HCT116 (cell line): ENCODE measurements at places on chromosomes 4 and X.

- DNase-seq: no peak
Observed at GRCh38 chr4:38620065-38620464, 43.9 kb upstream of the KLF3 start.

DNA sequence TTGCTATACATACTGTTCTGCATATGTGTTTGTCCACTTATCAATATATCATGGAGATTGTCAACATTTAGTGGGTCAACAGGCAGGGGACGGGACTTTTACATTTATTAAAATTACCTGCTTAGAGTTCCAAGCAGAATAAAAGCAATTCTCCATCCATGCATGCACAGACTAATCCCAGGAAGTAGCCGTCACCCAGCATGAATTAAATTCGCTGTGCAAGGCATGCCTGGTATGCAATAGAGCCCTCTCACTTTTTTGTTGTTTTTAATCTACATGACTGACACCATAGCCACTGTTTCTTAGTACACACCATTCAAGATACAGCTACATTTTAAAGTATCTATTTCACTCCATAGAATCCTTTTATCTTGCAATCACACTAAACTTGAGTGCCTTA lies 108.9 kb downstream of the USP46 start:
- no peak for DNase-seq

- no peak for DNase-seq
Observed at GRCh38 chr4:142500966-142501365, 345.1 kb downstream of the INPP4B start.

DNA sequence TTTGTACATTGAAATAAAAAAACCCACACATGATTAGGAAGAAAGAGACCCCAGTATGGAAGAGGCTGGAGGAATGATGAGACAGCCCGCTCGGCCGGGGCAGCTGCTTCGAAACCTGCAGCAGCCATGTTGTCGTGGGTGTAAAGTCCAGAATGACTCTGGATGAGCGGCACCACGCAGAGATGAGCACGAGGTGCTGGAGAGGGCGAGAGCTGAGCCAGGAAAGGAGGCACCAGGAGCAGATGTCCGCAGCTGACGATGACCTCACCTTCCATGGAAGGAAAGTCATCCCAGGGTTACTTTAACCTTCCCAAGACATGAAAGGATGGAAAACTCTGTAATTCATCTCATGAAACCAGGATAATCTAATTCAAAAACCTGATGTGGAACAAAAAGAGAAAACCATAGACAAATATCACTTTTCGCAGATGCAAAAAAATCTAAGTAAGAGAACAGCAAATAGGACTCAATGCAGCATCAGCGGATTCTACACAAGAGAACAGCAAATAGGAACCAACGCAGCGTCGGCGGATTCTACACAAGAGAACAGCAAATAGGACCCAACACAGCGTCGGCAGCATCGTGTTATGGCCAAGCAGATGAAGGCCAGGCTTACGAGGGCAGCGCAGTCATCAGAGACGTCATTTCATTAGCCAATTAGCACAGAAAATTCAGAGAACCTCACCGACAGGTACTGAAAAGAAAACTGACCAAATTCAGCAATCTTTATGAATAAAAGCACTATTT lies 25.9 kb upstream of the SPON2 start:
- DNase-seq: no peak

DNA sequence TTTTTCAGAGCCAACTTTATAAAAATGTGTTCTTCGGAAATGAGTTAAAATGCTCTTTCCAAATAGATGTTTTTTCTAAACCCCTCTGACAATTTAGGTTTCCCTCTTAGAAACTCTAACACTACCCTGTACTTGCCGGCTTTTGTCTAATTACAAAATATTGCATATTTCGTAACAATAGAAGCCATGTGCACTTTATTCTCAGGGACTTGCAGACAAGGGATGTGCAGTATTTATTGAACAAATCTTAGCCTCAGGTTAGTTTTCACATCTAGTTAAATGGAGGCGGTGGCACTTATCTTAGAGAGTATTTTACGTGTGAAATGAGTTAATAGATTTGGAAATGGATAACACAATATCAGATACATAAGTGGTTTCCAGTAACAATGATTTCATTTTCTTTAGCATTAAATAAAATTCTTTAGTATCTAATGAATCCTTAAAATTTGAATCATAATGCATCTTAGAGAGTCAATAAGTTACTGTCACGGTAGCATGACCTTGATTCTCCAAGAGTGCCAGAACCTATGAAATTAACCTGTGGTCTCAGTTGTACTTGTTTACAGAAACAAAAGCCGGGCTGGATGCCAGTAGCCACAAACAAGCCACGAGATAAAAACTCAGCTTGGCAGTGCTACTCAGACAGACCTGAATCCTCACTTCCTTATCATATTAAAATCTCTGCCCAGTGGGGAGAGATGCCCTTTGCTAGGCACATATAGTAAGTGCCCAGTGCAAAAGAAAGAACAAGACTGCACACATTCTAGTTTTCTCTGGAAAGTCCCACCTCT lies 772 bp upstream of the PABPC4L start:
- no peak for DNase-seq

- DNase-seq: no peak
Observed at GRCh38 chr4:7355795-7356194, 78.9 kb downstream of the PSAPL1 start.

DNA sequence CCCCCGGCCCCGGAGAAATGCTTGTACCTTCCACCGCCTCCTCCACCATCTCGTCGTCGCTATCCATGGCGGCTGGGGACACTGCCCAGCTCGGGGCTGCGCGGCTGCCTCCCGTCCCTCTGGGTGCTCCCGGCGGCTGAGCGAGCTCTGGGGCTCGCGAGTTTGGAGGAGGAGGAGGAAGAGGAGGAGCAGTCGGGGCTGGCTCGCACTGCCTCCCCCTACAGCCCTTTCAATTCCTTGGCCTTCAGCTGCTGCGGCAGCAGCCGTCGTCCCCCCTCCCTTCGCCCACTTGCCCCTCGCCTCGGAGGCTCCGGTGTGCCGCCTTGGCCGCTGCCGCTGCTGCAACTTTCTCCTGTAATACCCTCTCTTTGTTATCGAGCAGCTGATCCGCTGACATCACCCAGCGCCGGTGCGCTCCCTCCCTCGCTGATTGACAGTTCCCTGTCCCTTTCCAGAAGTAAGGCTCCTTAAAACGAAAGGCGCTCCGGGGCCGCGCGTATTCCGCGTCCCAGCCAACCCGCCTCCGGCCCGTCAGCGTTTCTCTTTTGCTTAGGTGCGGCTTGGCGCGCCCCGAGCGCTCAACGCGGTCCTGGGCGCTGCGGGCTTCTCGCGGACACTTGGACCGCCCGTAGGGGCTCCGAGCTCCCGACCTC lies at the start of gene SETD7:
Gene SETD7, minus strand, starts transcription at position 149 of the 653 bp plus-strand sequence. Its CDS starts 82 bp downstream, at position 67.
- DNase-seq: peak; percentile 57

DNA sequence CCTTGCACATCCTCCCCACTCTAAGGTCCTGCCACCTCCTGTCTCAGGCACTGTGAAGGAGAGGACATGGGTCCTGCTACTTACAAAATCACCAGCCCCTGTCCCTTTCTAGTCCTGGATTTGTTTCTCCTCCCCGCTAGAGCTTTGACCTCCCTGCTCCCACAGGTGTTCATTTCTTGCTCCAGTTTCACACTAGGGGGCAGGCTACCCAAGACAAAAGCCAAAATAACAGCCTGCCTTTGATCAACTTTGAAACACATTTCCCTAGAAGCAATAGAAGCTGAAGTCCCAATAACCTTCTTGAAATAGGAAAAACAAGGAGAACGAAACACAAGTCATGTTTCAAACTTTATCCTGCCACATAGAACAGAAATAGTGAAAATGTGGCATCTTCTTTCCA lies 164.4 kb downstream of the QDPR start:
- peak; percentile 16 for DNase-seq

GRCh38 chrX:39935411-39936064 lies 162.2 kb downstream of the BCOR start:
- no peak for DNase-seq

DNA sequence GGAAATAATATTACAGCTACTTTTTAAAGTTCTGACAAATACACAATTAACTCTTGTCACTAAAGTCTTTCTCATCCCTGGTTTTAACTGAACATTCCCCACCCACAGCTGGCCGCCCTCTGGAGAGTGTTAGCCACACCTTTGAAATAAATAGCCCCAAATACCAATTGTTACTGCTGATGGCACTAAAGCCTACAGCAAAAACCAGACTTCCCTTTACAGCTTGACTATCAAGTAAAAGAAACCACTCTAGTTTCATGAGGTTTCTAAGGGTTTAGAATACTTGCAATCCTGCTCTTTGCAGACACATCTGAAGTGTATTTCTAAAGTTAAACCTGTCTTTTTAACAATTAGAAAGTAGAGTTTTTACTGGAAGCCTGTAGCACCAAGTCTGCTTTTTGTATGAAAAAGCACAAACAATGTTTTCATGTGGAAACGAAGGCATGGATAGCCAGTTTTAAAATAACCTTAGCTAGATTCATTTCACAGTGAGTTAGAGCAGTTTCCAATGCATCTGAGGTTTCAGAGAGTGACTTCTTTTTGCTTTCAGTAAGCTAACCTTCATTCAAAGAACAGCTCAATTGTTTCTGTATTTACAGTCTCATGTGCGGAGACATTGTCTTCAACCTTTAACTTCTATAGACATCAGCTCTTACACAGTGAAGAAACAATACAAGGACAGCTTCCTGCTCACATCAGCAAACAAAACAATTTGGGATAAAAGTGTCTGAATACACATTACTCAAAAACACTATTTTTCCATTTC lies 164.8 kb upstream of the VEGFC start:
- DNase-seq: no peak

DNA sequence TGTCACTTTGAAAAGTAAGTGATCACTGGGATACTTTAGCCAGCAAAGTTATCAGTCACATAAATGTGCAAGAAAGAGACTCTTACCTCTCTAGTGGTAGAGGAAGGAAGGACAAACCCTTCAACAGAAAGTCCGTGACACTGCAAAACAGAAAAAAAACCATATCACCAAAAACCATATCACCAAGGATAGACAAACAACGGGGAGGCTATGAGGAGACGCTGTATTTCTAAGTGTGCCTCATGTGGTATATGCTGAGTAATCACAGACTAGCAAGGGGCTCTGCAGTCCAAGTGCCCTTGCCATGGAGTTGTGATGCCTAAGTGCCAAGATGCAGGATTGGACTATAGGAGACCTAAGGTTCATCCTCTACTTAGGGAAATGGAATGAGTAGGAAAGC lies 11.5 kb upstream of the HDAC8 start:
- no peak for DNase-seq

- no peak for DNase-seq
Observed at GRCh38 chr4:88621763-88622327, 29.6 kb downstream of the HERC3 start.

DNA sequence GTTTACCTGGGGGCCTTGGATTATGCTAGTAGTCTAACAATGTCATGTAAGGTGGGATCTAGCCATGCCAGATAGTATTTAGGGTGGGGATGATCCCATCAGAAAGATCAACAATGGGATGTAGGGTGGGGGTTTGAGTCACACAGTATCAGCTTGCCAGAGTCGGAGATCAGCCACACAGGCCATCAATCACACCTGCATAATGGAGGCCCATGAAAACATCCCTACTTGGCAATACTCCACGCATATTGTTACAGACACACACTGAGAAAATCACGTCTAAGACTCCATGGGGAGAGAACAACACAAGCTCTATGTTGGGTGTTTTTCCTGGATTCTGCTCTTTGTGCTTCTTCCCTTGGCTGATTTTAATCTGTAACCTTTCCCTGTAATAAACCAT lies 49.5 kb upstream of the SLC25A4 start:
- DNase-seq: no peak

DNA sequence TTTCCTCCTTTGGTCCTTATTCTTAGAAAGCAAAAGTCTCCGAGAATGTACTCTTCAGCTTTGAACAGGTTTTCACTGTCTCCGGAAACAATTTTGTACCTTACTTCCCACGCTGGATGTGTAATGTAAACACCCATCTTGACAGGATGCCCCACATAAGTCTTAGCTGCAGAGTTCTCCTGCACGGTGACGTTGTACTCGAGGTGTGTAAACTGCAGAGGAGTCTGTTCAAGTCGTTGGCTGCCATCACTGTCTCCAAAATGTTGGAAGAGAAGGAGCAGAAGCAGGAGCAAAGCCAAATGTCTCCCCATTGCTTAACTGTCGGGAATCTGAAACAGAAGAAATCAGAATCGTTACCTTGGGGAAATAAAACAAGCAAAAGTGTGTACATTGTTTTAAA lies 14.1 kb downstream of the FAT1 start:
- DNase-seq: no peak

GRCh38 chr4:173538148-173538908 lies 8.3 kb upstream of the HAND2 start:
- no peak for DNase-seq

GRCh38 chr4:160956875-160957274 lies 1206.9 kb downstream of the FSTL5 start:
- DNase-seq: no peak

- no peak for DNase-seq
Observed at GRCh38 chrX:116413273-116413672, 23.1 kb upstream of the SLC6A14 start.

DNA sequence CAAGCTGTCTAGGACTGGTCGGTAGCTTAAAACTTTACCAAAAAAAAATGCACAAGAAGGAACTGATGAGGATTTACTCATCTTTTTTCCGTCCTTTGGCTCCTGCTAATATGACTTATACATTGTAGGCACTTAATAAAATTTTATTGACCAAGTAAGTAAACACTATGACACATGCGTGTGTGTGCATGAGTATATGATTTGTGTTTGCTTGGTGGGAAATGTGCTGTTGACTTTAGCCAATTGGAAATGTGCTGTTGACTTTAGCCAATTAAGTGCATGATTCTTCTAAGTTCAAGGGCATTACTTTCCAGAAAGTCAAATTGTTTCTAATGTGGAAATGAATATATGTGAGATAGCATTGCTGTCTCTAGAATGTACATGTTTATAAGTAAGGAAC lies 78.3 kb downstream of the FIP1L1 start:
- no peak for DNase-seq

GRCh38 chr4:55635741-55636655 lies at the start of gene NMU:
NMU (minus strand) TSS chr4:55636298; CDS start chr4:55636192, 106 bp downstream.
- peak; percentile 67 for DNase-seq

GRCh38 chrX:25869761-25870160 lies 268.4 kb upstream of the MAGEB18 start:
- no peak for DNase-seq

GRCh38 chrX:49760290-49760890 lies 64.6 kb upstream of the PAGE1 start:
- DNase-seq: no peak

DNA sequence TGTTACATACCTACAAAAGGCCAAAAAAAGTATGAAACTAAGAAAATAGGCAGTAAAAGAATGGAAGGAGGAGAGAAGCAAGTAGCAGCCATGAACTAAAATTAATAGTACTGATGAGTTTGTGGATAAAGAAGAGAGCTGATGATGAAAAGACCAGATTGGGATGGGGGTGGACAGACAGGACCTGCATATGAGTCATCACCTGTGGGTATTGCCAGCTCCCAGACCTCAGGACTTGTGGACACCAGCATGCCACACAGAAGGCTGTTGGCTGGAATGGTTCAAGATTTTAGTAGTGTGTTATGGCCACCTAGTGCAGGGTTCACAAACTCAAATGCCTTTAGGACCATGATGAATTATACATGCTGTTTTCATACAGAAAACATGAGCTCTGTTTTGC lies 58.9 kb downstream of the ARX start:
- no peak for DNase-seq

- DNase-seq: no peak
Observed at GRCh38 chr4:131441004-131441688, 1707.9 kb upstream of the PCDH10 start.
